ENCODE measurements at places on chromosomes 4 and X.

GRCh38 chr4:173202395-173202794, 33.8 kb downstream of the GALNT7 start:
- DNase-seq, result no peak

- DNase-seq, result no peak
Measured at GRCh38 chr4:30802622-30803323, 82.6 kb downstream of the PCDH7 start.

DNA sequence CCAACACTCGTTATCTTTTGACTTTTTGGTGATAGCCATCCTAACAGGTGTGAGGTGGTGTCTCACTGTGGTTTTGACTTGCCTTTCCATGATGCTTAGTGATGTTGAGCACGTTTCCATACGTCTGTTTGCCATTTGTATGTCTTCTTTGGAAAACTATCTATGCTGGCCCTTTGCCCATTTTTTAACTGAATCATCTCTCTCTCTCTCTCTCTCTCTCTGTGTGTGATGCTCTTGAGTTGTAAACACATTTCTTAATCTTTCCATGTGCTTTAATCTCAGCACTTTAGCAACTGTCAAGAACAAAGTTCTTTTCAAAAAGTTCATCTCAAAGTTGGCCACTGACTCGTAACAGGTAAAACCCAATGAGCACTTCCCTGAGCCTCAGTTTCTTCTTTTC, 10.5 kb downstream of the SORBS2 start:
- DNase-seq, result no peak

GRCh38 chrX:39650768-39651347, 446.9 kb downstream of the BCOR start:
- DNase-seq, result no peak

DNA sequence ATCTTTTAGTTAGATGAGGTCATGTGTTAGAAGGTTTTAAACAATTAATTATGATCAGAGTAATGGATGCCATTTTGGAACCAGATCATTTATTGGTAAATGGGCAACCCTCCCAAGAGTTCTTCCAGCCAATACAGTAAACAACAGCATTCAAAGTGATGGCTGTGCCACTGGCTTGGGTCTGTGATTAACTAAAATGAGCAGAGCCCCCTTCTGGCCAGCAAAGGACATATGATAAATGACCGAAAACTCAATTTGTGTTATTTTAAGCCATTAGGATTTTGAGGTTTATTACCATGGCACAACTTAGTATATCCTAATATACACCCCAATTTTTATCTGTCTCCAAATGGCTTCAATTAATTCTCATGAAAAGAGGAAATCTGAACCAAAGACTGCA, 90.8 kb upstream of the NPFFR2 start:
- peak; percentile 17 for DNase-seq

DNA sequence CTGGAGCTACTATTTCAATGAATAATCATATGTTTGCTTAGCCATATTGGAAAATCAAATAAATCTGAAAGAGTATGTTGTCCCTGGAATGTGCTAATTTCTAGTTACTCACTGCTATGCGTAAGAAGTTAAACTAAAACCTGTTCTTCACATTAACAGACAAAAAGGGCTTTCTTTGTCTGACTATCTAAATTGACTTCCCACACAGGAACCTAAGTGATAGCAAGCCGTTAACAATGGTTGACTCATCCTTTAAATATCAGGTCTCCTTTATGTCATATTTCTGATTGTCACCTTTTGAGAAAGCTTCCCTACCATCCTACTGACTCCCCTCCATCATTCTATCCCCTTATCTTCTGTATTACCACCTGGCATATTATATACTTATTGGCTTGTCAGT, 81.4 kb downstream of the AMELX start:
- no peak for DNase-seq

GRCh38 chr4:145481164-145481941, at the start of gene SMAD1:
Gene SMAD1 (plus strand): TSS chr4:145481853. CDS start chr4:145514614, 32,761 bp downstream.
- no peak for DNase-seq

DNA sequence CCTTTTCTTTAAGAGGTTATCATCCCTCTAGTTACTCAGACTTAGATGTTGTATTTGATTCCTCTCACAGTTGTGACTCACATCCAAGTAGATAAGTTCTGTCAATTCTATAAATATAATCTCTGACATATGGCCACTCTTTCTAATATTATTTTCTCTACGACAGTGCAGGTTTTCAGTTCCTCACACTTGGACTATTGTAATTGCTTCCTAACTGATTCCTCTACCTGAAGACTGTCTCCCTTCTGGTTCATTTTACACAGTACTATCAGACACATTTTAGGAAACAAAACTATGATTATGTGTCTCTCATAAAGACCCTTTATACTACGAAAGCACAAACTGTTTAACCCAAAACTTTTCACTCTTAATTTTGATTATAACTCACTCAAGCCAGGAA, 31.3 kb upstream of the GNRHR start:
- DNase-seq, result no peak

DNA sequence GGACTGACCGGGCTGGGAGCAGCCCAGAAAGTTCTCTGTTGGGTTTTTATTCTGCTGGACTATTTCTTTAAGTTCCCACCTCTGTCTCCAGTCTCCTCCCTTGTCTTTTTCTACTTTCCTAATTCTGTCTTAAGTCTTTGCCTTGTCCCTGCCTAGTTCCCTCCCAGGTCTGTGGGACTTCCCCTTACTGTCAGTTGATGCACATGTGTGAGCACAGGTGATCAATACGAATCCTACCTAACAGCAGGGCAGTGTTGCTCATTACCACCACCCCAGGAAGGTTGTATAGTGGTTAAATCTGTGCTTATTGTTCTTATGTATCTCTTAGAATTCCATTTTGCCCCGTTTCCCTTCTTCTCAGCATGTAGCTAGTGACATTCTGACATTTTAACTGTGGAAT, 62.1 kb downstream of the GALNTL6 start:
- DNase-seq, result no peak

DNA sequence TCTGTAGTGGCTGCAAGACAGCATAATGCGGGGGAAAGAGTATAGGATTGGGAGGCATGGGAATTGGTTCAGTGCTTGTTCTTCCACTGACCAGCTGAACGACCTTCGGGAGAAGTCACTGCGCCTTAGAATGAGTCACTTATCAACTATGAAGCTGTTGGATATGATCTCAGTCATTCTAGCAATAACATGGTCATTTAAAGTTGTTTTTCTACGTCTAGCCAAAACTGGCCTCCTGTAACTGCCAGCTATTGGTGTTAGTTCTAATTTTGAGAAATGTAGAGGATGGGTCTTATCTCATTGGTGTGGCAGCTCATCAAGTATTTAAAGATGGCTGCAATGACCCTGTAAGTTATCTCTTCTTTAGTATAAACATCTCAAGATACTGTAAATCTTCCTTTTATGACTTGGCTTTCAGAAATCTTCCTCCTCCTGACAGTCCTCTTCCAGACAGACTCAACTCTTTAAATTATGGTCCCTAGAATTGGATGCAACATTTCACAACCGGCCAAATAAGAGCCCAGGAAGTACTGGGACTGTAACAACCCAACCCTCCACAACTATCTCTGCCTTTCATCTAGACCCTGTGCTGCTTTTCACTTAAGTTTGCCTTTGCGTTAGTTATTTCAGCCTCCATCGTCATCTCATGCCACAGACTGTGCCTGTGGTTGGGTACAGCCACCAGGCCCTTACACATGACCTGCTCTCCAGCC, 243.3 kb downstream of the CBR4 start:
- DNase-seq, result no peak

- no peak for DNase-seq
Measured at GRCh38 chr4:156660465-156660864, 311.1 kb downstream of the PDGFC start.

- peak; percentile 79 for DNase-seq
Measured at GRCh38 chrX:1167466-1167865, 45.0 kb downstream of the CRLF2 start.

DNA sequence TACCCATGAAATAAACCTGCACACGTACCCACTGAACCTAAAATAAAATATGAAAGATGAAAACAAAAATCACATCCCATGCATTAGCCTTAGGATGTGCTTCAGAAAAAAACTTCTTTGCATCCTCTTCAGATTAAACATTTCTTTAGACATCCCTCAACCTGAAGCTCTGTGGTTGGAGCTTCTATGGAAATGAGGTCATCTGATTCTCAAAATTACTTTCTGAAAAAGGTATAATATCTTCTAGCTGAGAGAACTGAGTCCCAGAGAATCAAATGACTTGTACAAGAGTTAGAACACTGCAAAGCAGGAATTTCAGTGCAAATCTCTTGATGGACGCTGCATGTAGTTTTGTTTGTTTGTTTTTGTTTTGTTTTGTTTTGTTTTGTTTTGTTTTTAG, 19.1 kb upstream of the ANTXR2 start:
- DNase-seq, result no peak

DNA sequence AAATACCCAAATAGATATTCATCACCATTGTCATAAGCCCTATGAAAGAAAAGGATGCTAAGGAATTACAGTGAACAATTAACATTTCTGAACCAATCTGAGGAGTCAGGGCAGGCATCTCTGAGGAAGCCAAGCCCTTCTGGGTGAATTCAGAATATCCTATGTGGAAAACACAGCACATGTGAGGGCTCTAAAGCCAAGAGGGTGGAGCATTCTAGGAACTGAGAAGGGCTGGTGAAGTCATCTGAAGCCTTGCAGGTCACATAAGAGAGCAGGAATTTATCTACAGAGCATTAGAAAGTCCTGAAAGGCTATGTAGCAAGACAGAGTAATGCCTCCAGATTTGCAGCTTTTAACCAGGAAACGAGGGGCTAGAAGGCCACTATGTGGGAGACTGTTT, 195.7 kb downstream of the SPATA18 start:
- no peak for DNase-seq

GRCh38 chrX:2336181-2336580, 164.6 kb downstream of the DHRSX start:
- DNase-seq, result no peak

DNA sequence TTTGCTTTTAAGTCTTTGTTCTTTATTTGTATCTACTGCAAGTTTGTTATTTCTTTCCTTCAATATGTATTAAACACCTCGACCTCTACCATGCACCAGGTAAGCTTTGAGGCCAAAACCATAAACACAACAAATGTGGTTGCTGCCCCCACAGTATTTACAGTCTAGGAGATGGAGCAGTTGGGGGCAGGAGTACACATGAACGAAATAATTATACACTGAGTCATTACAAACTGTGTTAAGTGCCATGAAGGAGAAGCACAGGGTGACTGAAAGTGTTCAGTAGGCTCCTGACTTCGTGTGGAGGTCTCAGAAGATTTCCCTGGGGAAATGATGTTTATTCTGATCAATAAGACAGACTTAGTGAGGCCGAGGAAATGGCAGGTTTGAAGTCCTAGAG, 30.3 kb downstream of the SLC25A43 start:
- no peak for DNase-seq

DNA sequence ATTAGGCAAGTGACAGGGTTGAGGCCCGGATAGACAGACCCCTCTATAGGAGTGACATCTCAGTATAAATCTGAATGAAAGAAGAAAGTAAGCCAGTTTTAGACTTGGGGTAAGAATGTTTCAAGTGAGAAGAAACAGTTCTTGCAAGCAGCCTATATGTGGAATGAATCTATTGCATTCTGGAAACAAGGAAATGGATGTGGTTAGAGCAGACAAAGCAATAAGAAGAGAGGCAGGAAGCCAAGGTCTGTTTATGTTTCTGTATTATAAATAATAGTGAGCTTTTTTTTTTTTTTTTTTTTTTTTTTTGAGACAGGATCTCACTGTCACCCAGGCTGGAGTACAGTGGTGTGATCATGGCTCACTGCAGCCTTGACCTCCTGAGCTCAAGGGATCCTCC, 255.8 kb downstream of the UNC5C start:
- peak; percentile 60 for DNase-seq

- no peak for DNase-seq
Measured at GRCh38 chr4:145132511-145133098, 34.5 kb downstream of the ABCE1 start.

GRCh38 chr4:180925805-180926204, 1317.4 kb upstream of the TENM3 start:
- DNase-seq, result no peak

GRCh38 chrX:152817078-152817764, 13.3 kb downstream of the CETN2 start:
- no peak for DNase-seq

DNA sequence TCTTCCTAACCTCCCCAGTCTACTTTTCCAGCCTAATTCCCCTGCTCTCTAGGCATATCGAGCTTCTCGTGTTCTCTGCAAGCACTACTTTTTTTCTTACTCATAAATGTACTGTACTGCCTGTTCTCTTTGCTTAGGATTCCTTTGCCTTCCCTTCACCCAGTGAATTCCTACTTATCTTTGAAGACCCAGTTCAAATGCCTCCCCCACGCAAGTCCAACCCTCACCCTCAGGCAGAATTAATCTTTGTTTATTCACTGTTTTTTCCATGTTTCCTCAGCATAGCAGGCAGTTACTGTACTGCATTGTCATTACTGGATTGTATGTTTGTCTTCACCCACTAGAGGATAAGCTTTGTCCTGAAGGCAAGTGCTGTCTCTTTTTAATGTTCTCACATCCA, 287.7 kb downstream of the BMPR1B start:
- DNase-seq, result no peak

GRCh38 chrX:25213611-25214010, 197.8 kb upstream of the ARX start:
- DNase-seq, result no peak

DNA sequence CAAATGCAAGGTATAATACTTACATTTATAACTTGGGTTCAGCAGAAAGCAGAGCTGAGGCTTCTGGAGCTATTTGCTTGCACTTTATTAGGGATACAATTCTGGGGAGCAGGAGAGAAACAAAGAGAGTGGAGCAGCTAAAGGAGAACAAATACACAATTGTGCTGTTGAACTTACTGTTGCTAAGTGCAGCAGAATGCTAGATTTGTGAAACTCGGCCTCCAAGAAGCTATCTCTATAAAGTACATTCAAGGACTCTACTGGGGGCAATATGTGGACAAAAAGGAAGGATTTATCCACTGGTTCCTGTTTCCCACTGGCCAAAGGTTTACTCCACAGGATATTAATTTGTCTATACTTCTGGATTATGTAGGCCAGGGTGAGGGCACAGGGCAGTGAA, 86.8 kb downstream of the PPP1R2C start:
- DNase-seq, result no peak

- no peak for DNase-seq
Measured at GRCh38 chr4:74793757-74794381, 454 bp downstream of the BTC start.

All from Jurkat, Clone E6-1 (cell line).